ENCODE measurements at places on chromosomes 1 and 21.

GRCh38 chr21:17616831-17617230, 4.1 kb upstream of the BTG3 start:
- no peak for DNase-seq

DNA sequence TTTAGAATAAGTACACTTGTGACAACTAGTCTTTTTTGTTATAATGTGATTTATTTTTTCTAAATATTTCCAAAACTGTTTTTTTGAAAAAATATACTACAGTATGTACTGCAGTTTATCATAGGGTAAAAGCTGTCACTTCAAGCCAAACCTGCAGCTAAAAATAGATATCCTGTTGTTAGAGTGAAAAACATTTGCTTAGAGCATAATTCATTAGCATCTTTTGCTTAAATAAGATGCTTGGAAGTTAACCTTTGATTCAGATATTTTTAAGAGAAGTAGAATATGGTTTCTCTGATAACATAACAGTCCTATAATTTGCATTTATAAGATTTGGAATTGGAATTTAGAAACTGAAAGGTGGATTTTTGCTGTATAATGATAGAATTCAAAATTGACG, 21.5 kb downstream of the PRKACB start:
- no peak for DNase-seq

GRCh38 chr1:33735624-33736023, 128.3 kb upstream of the HMGB4 start:
- DNase-seq, result no peak

- DNase-seq, result no peak
Measured at GRCh38 chr21:38266732-38267131, 9.9 kb downstream of the KCNJ15 start.

GRCh38 chr1:4513685-4514084, 140.7 kb upstream of the AJAP1 start:
- no peak for DNase-seq

GRCh38 chr1:2194898-2195673, 514 bp upstream of the FAAP20 start:
- DNase-seq, result peak; percentile 73

- DNase-seq, result no peak
Measured at GRCh38 chr21:45306832-45307571, 19.3 kb upstream of the POFUT2 start.

DNA sequence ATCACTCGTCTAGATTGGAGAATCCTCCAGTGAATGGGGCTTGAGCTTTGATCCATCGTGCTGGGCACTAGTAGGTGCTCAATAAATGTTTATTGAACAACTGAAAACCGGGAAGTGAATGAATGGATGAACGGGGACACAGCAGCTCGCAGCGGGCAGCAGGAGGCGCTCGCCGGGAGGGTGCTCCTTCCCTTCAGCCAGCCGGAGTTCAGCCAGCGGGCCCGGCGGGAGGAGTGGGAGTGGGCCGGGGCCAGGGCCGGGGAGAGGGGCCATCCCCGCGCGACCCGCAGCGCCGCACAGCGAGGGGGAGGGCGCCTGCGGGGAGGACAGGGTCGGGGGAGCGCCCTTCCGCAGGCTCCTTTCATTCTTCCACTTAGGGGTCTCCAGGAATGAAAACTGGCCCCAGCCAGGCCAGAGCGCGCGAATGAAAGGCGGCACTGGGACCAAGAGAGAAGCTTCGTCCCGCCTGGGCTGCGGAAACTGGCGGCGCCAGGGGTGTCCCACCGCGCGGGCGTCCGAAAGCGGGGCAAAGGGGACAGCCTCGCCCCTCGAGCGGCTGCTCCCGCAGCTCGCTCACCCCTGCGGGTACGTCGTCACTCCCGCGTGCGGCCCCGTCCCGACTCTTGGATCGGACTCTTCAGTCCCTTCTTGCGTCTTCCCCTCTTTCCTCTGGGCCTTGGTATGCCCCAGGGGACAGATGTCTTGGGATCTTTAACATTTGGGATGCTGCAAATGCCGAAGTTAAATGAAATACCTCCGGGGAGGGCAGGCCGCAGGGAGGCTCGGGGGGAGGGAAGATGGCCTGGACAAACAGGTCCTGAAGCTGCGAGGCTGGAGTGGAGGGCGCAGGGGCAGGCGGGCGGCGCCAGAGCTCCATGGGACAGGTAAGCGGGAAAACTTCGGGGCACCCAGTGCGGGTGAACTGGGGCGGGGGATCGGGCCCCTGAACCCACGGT, 3.6 kb upstream of the INAVA start:
- no peak for DNase-seq

- DNase-seq, result no peak
Measured at GRCh38 chr1:84103197-84103992, 40.7 kb upstream of the PRKACB start.

DNA sequence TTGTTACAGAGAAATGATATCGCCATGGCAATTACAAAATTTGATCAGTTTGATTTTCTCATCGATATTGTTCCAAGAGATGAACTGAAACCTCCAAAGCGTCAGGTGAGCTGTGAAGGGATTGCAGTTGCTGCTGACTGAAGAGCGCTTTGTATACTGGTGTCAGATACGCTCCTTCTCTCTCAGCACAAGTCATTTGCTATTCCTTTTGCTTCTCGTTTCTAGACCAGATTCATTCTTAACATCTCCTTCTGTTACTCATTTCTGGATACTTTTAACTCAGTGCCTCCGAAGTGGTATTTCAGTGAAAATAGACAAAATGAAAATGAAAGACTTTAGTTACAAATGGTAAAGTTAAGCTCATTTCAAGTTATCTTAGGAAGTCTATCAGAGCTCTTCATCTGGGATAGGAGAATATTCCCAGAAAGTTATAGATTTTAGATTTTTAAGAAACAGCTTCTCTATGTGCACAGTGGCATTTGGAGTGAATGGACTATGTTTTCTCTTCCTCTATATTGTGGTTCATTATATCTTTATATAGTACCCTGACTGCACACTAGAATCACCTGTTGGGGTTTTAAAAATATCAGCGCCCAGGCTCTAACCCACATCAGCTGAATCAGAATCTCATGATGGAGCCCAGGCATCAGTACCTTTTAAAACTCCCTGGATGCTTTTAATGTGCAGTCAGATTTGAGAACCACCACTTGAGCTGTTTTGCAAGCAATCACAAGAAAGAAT, 30.3 kb upstream of the KCNQ4 start:
- DNase-seq, result no peak

DNA sequence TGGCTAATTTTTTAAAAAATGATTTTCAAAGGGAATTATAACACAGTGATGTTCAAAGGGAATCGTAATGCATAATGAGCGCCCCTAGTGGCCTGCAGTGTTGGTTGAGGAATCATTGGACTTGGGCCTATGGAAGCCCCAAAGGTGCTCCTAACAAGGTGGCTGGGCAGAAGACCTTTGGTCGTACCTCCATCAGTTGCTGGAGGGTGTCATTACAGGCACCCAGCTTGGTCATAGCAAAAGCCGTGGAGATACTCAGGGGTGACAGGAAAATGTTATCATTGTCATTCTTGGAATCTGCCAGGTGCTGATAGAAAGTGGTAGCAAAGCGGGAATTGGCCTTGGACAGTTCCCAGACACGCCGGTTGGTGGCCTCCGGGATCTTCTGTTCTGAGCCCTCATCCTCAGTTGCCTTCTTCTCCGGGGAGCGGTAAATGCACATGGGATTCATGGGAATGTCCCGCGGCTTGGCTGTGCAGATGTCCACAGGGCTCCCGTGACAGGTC, 2.7 kb downstream of the SERPINC1 start:
- no peak for DNase-seq

DNA sequence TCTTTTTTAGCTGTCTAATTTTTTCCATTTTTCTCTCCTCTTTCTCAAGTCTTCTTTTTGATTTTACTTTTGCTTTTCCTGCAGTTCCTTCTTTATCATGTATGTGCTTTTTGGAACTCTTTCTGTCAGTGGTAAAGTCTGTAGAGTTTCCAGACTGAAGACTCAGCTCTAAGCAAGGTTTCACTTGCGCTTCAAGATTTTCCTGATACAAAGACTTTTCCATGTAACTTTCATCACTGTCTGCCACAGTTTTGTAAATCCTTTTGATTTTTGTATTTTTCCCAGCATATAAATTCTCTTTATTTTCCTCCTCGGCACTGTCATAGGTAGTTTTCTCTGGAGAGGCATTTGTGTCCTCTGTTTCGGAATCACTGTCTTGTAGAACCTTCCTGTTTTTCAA, 5.5 kb downstream of the CLSPN start:
- no peak for DNase-seq

Measured in stimulated activated CD8-positive, alpha-beta memory T cell treated with anti-CD3 and anti-CD28 coated beads, Interleukin-15, amount 100 ng/mL, for 4 hours (primary cell).